Activated T-cell treated with anti-CD3 and anti-CD28 coated beads, Interleukin-2, amount 50 U/mL, for 24 hours (primary cell): ENCODE measurements at places on chromosomes 6 and 20.

GRCh38 chr6:167733740-167734661 is 92.7 kb upstream of the AFDN start:
- no peak for DNase-seq

- no peak for DNase-seq
These were observed 20.5 kb upstream of the PDE7B start for GRCh38 chr6:135831016-135831415.

DNA sequence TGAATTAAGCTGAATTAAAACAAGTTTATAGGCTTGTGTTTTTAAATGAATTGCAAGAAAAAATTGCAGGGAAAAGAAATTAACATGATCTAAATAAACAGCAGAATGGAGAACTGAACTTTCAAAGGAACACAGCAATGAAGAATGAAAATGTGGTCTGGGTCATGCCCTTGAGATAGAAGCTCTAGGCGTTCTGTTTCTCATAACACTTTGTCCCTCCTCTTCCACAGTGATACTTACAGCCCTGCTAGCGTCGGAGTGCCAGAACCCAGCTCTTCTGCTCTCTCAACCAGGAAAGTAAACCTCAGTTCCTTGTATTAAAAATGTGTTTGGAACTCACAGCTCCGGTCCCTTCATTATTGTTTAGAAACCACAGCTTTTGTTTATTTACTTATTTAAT is 11.4 kb downstream of the HMGCLL1 start:
- DNase-seq, result no peak

GRCh38 chr6:113995634-113996033 is 24.7 kb upstream of the HDAC2 start:
- DNase-seq, result no peak

DNA sequence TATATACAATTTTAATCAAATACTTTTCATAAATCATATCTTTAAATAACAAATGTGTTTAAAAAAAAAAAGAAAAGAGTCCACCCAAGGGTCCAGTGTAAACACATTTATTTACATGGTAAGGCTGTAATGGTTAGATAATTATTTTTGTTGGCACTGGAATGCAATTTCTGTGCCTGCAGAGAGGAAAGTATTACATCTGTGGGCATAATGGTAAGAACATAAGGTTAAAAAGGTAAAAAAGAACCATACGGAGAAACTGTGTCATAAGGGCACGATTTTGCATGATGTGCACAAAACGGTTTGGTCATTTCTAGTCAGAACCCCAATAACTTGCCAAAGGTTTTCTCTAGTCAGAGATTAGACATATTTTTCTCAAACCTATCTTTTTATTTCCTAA is 54.3 kb downstream of the RWDD2A start:
- no peak for DNase-seq

GRCh38 chr6:38719358-38719757 is 4.2 kb downstream of the DNAH8 start:
- no peak for DNase-seq

DNA sequence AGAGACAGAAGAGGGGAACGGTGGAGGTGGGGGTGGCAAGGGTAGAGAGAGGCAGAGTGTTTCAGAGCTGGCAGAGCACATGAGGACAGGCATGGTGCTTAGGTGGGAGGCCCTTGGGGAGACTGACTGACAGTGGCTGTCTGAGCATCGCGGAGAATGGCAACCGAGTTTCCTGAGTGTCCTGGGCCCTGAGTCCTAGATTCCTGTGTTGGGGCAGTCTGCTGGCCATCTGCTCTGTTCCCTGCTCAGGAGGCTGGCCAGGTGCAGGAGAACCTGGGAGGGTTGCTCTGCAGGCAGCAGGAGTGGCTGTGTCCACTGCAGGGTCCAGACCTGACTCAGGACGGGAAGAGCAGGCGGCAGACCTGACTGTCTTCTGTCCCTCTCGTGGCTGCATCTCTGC is 248.9 kb downstream of the LRFN2 start:
- peak; percentile 6 for DNase-seq

DNA sequence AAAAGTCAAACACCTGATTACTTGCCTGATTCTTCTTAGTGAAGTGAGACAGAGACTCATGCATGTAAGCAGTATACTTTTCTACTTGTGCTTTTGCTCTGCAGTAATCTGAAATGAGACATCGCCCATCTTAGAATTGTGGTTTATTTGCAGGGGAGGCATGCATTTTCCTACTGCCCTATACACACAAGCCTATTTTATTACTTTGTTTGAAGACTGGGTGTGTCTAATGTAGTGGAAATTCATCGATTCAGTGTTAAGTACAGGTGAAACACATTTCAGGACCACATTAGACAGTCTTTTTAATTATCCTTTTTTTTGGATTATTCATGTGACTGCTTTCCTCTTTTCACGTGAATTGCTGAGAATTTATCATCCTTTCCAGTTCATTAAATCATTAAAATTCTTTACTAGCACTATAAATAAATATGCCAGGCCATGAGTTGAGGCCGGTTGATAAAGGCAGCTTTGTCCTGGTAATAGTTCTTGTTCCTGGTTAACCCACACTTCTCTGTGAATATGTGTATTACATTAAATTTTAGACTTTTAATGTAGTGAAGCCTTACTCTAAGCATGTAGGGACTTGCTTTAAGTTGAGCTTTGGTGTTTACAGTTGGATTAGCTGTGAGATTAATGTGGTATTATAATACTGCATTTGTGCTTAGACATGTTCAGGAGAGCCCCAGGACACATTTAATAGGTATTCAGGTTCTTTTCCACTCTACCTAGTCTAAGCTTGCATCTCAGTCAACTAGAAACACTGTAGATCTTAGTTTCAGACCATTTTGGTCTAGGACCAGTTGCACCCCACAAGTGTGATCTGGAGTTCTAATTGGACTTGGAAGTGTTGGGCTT is 10.8 kb upstream of the BTBD3 start:
- DNase-seq, result no peak

DNA sequence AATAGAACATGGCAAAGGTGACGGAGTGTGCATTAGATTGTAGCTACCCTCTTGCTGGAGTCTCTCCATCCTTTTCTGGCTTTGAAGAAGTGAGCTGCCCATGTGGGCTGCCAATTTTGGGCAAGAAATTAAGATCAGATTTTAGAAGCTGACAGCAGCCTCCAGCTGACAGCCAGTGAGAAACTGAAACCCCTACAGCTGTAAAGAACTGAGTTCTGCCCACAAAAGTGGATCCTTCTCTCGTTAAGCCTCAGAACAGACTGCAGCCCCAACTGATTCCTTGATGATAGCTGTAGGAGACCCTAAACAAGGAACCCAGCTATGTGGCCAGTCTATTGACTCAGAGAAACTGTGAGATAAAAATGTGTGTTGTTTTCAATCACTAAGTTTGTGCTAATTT is 134.1 kb downstream of the CD109 start:
- DNase-seq, result no peak

DNA sequence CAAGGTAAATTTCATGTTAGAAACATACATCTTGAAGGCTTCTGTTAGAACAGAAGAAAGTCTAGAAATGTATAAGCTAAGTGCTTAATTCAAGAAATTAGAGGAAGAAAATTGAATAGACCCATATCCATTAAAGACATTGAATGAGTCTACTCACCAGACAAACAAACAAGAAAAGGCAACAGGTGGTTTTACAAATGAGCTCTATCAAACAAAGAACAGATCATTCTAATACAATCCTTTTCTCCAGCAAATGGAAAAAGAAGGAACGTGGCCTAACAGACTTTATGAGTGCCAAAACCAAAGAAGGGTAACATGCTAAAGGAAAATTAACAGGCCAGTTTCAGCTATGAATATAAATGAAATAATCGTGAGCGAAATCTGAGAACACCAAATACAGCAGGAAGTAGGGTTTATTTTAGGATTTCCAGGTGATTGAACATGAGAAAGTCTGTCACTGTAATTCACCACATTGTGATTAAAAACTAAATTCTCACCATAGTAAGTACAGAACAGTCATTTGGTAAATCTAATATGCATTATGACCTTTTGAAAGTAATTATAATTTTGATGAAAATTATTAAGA is 22.6 kb downstream of the MTHFD1L start:
- no peak for DNase-seq

DNA sequence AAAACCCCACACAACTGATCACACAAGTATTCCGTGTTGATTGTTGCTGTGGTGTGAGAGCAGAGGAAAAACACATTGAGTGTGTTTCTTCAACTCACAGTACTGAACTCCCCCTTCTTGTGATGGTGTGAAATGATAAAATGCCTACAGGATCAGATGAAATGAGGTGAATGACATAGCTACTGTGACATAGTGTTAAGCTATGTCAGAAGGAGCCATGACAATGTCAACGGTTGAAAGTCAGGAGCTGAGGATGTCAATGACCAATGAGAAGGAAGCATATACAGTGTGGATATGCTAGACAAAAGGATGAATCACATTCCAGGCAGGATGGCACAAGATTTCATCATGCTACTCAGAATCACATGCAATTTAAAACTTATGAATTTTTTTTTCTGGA is 38.8 kb downstream of the WASF1 start:
- DNase-seq, result no peak

DNA sequence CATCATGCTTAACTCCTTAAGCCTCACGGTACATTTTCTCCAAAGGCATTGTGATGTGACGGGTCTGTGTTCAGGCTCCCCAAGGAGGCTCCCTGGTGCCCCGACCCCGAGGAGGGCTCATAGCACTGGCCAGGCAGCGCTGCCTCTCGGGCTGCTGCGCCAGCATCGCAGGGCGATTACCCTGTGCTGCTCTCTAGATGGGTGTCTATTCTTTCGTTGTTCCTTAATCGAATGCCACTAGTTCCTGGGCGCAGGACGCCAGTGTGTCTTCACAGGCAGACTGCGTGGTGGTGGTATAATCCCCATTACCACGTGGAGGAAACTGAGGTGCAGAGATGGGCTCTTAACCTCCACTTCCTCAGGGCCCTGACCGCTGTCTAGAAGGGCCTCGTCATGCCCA is 267.4 kb downstream of the CDH4 start:
- no peak for DNase-seq

DNA sequence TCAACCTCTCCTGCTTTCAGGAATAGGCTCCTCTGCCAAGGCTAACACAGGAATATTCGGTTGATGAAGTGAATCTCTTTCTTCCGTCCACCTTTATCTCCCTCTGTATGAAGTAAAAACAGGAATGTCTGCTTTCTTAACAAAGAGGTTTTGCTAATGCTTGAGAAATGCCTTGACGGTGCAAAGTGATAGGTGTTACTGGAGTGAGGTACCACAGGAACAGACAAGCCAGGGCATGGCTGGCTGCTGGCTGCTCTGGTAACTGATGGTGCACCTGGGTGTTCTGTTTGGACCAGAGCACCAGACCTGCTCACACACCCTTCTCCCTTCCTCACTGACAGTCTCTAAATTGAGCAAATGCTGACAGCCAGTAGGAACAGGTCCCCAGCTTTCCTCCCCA is 174.0 kb upstream of the FBXL4 start:
- DNase-seq, result no peak

DNA sequence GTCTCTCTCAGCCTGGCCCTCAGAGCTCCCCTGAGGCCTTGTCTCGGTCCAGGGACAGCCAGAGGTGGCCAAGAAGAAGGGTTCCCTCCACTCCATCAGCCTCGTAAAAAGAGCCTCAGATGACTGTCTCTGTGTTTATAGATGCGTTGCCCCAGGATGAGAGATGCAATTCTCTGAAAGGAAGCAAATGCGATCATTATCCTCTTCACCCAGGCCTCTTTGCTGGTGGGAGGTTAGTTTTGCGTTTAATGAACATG is 90.4 kb downstream of the YTHDF1 start:
- DNase-seq, result no peak
